Purkinje cell (primary cell): ENCODE measurements at places on chromosomes 2 and 18. TPM values are rescaled to one million over a fixed set of nuclear protein-coding genes. Genes with fewer than 3 reads are reported as not detected.

Gene POTEI
- polyA plus RNA-seq = 0.67 TPM in 1 of 2 replicates, not detected in the other

Gene ID2
- polyA plus RNA-seq = 3,601 and 3,850 TPM in 2 replicates

Gene FAM110C
- polyA plus RNA-seq = 2.0 TPM in 1 of 2 replicates, not detected in the other

Gene KYNU
- polyA plus RNA-seq = not detected in 2 replicates

Gene MAL
- 60.2 and 73.7 TPM in 2 replicates for polyA plus RNA-seq

Gene TRABD2A
- polyA plus RNA-seq = 3.2 TPM in 1 of 2 replicates, not detected in the other

Gene HS6ST1
- 1.4 and 2.2 TPM in 2 replicates for polyA plus RNA-seq

Gene MBP
- 12.2 and 13.8 TPM in 2 replicates for polyA plus RNA-seq

Gene RAB10
- polyA plus RNA-seq = 56.6 and 62.6 TPM in 2 replicates

Gene ADD2
- 0.46 and 5.4 TPM in 2 replicates for polyA plus RNA-seq

Gene CREG2
- 0.73 and 23.4 TPM in 2 replicates for polyA plus RNA-seq

Gene SERPINE2
- polyA plus RNA-seq = 84.4 and 104 TPM in 2 replicates

Gene BMP10
- polyA plus RNA-seq = not detected in 2 replicates
